NCI-H510A treated with DMSO at 0.1 percent for 48 hours (cell line): ENCODE measurements at places on chromosomes 13 and 19.

DNA sequence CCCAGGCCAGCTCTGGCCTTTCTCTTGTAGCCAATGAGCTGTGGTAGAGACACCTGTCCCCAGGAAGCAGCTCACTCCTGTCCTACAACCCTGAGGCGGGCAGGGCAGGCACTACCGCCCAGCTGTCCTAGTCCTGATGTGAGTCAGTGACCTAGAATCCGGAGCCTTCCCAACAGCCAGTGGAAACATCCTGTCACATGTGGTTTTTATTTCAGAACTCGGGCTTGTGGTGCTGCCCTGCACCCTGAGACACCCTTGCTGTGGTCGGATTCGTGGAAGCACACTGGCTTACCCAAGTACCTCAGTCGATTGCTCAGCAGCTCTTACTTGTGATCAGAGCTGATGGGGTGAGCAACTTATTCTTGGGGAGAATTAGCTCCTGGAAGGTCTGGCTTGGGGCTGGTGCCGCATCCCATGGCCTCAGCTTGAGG, 83.6 kb upstream of the ARHGEF7 start:
- DNase-seq, result peak; percentile 85

DNA sequence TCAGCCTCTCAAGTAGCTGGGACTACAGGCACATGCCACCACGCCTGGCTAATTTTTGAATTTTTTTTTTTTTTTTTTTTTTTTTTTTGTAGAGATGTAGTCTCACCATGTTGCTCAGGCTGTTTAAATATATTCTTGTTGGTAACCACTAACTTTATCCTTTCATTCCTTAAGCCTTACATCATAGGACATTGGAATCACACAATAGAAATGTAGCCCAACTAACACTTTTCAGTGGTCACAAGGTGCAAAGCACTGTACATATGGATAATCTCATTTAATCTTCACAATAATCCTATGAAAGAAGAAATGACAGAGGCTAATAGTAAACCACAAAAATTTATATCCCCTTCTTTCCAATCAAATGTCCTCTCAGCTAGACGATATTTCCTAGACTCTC, 417.8 kb upstream of the DACH1 start:
- DNase-seq, result no peak

DNA sequence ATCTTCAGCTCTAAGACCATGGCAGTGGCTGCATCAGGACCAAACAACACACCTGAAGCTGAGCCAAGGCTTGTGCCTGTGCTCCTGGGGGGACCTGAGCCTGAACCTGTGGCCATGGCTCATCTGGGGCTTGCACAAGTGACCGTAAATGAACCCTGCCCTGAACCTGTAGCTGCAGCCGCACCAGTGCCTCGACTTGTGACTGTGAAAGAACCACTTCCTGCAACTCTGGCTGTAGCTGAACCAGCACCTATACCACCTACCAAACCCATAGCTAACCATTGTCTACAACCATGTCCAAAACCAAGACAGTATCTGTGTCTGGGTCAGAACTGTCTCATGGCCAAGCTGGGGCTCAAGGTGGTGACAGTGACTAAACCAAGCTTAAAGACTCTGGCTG, 28.2 kb upstream of the SDHAF1 start:
- no peak for DNase-seq

GRCh38 chr19:4343370-4344307, at the start of gene MPND:
Gene MPND (plus strand): TSS chr19:4343562. CDS start chr19:4343594, 32 bp downstream.
- peak; percentile 87 for DNase-seq

DNA sequence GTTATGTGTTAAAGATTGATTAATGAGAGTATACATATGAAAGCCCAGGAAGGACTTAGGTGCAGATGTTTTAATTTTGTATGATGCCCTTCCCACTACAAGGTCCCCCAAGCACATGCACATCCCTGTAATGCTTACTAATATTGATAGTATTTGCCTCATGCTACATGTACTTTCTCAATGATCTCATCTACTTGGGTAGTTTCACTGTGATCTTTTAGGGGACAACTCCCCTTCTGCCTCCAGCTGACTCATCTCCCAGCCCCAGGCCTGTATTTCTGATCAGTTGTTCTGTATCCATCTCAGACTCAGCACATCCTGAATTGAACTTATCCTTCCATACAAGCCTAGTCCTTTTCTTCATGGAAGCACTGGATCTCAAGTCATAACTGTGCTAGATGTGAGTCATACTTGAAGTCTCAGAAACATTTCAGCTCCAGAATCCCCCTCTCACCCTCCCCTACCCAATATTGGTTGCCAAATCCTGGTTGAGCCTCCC, 49.4 kb upstream of the INTS6 start:
- no peak for DNase-seq

- DNase-seq, result no peak
These were observed 327.5 kb upstream of the SPRY2 start for GRCh38 chr13:80668452-80668851.

- DNase-seq, result no peak
These were observed 354.5 kb upstream of the NBEA start for GRCh38 chr13:34587576-34587975.

DNA sequence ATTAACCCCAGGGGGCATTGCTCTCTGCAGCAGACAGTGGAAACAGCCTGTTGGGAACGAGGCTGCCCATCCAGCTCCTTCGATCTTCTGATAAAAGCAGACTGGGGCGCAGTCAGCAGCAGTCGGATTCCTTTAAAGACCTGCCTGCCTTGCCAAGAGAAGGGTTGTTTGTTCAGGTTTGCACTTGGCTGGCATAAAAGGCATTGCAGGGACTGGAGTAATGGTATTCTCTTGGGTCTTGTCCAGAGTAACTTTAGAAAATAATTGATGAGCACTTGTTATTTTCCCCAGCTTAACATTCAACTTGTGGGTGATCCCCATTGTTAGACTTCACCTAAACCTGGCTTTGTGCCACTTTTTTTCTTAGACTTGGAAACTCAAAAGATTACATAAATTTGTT, 67.3 kb upstream of the SLC10A2 start:
- DNase-seq, result no peak

GRCh38 chr13:112619730-112620631, 32.0 kb upstream of the TUBGCP3 start:
- peak; percentile 96 for DNase-seq

DNA sequence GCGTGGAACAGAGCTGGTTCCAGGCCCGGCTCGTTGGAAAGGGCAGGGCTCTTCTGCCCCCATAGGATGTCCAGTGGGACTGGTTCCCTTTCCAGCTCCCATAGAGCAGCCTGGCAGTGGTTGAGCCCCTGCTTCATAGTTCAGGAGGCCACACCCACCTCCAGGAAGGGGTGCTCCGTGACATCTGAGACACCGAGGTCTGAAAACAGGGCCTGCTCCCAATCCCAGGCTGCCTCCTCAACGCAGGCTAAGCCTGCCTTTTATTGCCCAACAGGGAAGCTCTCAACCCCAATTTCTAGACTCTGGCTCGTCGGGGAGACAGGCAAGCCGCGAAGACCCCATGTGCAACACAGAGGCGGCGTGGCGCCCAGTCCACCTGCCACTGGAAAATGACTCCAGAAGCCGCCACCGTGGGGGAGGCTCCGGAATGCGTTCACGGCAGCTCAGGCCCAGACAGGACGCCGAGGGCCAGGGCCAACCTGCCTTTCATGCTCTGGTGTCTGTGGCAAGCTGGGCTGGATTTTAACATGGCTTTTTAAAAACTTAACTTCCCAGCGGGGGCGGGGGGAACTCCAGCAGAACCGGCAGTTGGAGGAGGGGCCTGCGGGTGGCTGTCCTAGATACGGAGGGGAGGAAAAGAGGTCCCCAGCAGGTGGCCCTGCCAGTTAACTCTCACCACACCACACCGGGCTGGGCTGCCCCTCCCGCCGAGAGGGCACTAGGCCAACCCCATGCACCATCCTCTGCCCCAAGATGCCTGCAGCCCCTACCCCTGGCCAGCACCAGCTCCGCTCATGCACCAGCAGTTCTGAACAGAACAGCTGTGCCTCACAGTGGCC, 17.9 kb upstream of the TINCR start:
- DNase-seq, result peak; percentile 87

- DNase-seq, result no peak
These were observed 45.9 kb upstream of the TFDP1 start for GRCh38 chr13:113538689-113539058.

- no peak for DNase-seq
These were observed 3.5 kb downstream of the RASA3 start for GRCh38 chr13:114128624-114129522.

- DNase-seq, result peak; percentile 11
These were observed 820 bp downstream of the EID2 start for GRCh38 chr19:39539165-39539517.

- peak; percentile 96 for DNase-seq
These were observed 20.7 kb upstream of the CEACAM6 start for GRCh38 chr19:41734585-41734984.

GRCh38 chr19:18972301-18972811, 31.3 kb upstream of the HOMER3 start:
- DNase-seq, result no peak

DNA sequence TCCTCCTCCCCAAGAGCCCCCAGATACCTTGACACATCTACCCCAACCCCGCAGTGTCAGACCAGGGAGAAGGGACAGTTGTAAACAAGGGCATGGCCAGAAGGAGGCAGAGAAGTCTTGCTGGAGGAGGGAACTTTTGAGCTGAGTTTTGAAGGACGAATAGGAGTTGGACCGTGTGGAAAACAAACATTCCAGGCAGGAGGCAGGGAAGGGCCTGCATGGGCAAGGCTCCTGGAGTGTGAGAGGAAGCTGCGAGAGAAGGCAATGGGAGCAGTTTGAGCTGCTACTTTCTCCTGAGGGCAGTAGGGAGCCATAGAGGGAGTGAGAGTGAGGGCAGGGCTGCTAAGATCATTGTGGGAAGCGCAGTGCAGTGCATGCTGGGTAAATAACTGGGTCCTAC, 23.3 kb downstream of the IL12RB1 start:
- no peak for DNase-seq

GRCh38 chr13:113904411-113904810, 40.5 kb upstream of the GAS6 start:
- DNase-seq, result no peak

GRCh38 chr13:109941221-109941620, 154.8 kb upstream of the IRS2 start:
- DNase-seq, result no peak

GRCh38 chr13:110592665-110593064, 22.7 kb upstream of the NAXD start:
- no peak for DNase-seq

DNA sequence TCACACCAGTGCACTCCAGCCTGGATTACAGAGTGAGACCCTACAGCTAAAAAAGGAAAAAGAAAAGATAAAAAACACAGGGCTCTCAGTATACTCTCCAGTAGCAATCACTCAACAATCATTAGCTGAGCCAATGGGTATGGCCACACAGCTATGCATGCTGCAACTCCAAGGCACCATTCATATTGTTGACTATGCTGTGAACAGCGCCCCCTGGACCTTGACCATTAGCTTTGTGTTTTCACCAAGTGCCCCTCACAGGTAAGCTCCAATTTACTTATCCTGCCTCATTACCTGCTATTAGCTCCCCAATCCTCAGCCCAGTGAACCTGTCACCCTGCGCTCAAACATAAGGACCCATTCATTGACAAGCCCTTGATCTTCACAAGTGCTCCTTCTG, 35.8 kb downstream of the ZIC5 start:
- no peak for DNase-seq

DNA sequence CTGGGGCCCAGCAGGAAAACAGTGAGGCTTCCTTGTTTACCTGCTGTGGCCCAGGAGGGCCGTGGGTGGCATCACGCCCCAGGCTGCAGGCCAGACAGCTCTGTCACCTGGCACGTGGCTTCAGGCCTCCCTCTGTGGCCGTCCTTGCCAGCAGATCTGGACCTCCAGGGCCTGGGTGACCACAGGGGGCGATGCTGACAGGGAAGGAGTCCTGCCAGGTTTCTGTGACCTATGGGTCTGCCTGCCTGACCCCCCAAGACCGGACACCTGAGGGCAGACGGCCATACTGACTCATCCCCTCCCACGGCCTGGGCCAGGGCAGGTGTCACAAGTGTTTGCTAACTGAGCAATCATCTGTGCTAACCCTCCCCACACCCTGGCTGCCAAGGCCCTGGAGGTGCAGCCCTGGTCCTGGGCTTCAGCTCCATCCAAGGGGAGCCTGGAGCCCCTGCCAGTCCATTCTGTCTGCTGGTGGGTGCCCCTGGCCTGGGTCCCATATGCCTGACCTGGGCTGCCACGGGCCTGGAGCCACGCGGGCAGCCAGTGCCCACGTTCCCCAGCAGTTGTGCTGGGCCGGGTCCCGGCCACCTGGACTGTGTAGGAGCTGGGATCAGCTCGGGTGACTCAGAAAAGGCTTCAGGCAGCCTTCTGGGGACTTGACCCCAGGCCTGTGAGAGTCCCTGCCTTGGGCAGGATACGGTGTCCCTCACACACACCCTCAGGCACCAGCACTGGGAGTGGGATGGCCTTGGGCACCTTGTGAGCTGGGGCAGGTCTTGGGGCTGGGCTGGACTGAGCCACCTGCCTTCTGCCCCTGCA, 3.7 kb downstream of the CDC34 start:
- no peak for DNase-seq

DNA sequence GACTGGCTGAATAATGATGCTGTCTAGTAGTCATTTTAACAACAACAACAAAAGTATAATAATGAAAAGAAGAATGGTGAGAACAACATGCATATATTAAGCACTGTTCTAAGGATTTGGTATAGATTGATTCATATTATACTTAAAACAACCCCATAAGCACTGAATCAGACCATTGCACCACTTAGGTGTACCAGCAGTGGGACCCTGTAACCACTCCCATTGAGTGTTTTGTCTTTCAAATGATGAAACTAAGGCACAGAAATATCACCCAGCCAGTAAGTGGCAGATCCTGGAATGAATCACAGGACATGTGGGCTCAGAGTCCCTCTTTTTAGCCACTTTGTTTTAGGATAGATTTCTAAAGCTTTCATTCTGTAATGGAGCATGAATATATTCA, 14.9 kb upstream of the TNFSF11 start:
- no peak for DNase-seq

DNA sequence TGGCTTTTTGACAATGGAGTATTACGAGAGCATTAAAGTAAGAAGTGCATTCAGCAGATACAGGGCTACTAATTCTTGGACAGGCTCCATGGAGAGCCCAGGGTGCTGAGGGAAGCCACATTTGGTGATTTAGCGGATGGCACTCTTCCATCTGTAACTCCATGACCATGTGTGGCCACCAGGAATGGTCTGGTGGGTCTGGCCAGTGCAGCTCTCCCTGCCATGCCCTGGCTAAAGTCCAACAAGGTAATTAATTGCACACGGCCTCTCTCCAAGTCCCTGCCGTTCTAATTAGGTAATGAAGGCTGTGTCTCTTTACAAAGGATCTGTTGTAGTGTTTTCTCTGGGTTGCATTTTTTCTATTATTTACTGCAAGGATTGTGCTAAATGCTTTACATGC, 4.3 kb upstream of the ZFR2 start:
- no peak for DNase-seq

DNA sequence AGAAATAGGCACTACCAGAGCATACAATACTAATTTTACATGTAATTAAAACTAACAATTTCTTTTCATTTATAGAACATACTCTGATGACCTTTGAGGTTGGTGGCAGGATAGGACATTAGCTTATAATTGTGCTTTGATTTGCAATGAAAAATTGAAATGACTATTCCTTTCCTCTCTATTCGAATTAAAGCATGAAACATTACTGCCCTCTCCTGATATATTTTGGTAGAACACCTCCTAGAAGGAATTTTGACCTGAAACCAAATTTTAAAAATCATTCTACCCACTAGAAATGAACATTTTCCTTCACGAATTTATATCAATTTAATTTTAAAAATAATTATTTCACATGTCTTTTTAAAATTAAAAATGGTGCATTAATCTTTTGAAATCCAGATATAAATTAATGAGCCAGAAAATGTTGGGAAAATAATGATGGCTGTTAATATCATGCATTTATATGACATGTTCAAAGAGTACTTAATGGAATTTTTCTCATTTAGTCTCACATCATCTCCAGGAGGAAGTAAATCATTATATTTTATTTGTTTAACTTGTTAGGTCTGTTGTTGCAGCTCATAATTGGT, 556.3 kb upstream of the ARGLU1 start:
- DNase-seq, result peak; percentile 45
